ENCODE measurements at places on chromosomes 13 and 19. TPM values are rescaled to one million over a fixed set of nuclear protein-coding genes. Genes with fewer than 3 reads are reported as not detected.

DNA sequence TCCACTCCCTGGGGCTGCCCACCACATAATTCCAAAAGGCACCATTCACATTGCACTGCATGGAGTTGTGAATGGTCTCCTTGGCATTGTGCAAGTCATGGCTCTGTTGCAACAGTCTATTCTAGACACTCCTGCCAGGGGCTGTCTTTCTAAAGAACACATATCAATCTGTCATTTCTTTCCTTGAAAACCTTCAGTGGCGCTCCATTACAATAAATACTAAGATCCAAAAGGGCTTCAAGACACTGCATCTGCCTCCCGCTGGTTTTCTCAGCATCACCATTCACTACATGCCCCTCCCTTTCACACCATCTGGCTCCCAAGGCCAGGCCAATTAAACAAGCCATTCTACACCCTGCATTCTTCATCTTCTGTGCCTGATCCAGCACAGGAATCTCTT is 32.2 kb upstream of the TM9SF2 start:
- DNase-seq = no peak

DNA sequence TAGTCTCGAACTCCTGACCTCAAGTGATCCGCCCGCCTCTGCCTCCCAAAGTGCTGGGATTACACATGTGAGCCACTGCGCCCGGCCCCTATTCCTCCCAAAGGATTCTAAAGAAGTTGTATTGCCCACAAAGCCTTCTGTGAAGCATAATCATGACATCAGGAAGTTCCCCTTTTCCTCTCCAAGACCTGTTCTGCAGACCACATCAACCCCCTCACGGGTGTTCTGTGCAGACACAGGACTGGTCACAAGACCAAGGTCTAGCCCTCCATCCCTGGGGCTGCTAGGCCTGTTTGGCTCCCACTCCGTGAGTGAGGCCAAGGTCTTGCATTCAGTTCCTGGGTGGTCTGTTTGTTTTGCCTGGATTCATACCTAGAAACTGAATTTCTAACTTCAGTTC is 178.1 kb downstream of the FLT1 start:
- DNase-seq = no peak

DNA sequence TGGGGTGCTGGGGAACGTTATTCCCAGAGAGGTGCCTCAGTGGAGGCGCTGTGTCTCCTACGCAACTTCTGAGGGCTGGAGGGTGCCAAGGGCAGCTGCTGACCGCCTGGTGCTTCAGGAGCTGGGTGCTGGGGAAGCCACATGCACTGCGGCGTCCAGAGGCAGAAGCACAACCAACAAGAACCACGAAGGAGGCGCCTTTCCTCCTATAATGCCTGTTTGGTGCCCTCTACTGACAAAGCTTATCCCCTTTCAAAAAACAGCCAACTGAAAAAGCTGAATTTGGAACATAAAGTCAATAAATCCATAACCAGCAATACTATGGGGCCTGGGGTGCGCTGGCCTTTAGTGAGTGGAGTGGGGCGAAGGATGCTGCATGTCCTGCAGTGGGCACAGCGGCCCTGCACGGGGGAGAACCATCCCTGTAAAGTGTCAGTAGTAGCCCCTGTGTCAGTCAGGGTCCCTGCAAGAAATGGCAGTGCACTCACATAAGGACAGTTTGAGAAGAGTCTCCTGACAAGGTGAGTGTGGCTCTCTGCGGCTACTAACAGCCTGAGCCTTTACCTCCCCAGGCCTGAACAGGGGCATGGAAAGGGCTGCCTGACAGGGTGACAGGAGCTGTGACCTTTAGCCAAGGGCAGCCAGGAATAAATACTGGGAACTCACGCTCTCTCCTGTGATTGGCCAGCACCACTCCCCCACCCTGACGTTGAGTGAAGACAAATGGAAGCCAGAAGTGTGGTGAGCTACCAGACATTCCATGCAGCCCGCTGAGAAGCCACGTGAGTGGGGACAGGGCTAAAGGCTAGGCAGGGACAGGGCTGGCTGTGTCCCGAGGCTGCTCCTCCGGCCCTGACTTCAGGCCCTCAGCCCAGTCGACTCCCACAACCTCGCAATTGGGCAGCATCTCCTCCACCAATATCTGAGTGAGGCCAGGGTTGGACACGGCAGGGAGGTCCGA is 4.5 kb upstream of the B3GNT8 start:
- DNase-seq = peak; percentile 48

DNA sequence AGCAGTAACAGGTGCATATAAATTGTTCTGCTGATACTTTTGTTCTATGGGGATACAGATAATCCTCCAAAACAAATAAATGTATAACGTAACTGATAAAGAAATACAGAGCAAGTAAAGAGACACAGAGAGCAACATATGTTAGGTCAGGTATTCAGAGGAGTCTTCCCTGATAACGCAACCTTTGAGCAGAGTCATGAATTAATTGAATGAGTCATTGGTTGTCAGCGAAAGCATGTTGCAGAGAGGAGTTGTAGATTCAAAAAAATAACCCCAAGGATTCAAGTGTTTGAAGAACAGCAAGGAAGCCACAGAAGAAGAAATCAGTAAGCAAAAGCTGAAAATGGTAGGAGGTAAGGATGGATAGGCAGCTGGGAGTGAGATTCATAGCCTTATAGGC is 245.2 kb downstream of the TBC1D4 start:
- no peak for DNase-seq

DNA sequence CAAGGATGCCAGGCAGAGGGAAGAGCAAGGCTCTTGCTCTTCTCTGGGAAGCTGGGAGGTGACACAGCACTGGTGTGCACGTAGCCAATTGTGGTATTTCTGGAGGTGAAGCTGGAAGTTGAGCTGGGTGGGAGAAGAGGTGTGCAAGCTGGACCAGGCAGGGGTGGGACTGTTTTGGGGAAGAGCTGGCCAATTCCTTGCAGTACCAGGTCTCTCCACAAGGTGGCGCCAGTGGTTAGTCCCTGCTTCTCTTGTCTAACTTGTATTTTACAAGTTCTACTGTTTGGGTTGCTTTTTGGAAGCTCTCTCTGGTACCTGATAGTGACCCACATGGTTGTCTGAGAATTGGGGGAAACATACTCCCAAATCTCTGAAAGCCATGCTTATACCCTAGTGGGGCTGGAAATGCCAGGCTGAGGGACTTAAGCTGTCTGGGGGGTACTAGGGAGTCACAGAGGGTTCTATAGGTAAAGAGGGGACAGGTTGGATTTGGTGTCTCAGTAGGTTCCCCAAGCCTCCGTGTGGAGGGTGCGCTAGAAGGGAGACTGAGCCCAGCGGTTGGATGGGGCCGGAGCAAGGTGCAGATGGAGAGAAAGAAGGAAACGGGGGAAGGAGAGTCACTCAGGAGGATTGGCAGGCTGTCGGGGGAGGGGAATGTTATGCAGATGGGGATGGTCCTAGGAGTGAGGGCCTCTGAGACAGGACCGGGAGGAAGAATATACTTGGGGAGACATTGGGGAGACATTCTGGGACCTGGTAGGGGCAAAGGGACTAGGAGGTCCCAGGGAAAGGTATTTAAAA is 3.0 kb downstream of the HPN start:
- peak; percentile 37 for DNase-seq

GRCh38 chr19:604355-604754 is 14.7 kb downstream of the HCN2 start:
- no peak for DNase-seq

- DNase-seq = no peak
Observed at GRCh38 chr19:10648360-10648759, 5.8 kb upstream of the ILF3 start.

The SHISA2 gene
- not detected for total RNA-seq

The SLC5A5 gene
- total RNA-seq = not detected
